ENCODE measurements at places on chromosomes 1 and 21. TPM values are rescaled to one million over a fixed set of nuclear protein-coding genes. Genes with fewer than 3 reads are reported as not detected.

Gene CCDC28B
- 26.9 TPM for polyA plus RNA-seq

Gene AVPR1B
- 0.07 TPM for polyA plus RNA-seq

Gene OPTC
- not detected for polyA plus RNA-seq

Gene CYP4Z1
- 0.23 TPM for polyA plus RNA-seq

Gene TNNI3K
- polyA plus RNA-seq, result 56.5 TPM

Gene SLC30A2
- 0.36 TPM for polyA plus RNA-seq

Gene CRYBG2
- not detected for polyA plus RNA-seq

GRCh38 chr1:24216276-24217074 lies 29.4 kb upstream of the IFNLR1 start:
- no peak for DNase-seq

DNA sequence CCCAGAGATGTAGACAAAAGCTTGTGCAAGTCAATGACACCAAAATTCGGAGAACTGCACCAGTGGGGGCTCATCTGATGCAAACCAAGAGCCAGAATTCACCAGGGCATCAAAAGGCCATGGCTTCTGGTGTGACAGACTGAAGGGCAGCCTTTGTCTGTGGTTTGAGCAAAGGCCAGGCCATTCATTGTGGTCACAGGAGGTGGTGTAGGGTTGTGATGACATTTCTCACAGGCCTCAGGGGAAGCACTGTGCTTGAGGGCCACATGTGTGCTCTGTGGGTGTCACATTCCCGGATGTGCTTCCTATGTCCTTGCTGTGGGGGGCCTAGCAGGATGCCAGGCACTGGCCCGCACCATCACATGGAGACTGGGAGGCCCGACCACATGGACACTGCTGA lies 22.5 kb upstream of the KCNE1 start:
- DNase-seq, result no peak

- DNase-seq, result peak; percentile 93
Measured at GRCh38 chr1:26853156-26853555, 9.8 kb upstream of the SFN start.

- no peak for DNase-seq
Measured at GRCh38 chr1:164601399-164602100, 42.6 kb downstream of the PBX1 start.

GRCh38 chr1:18010945-18011344 lies 96.7 kb upstream of the IGSF21 start:
- no peak for DNase-seq

DNA sequence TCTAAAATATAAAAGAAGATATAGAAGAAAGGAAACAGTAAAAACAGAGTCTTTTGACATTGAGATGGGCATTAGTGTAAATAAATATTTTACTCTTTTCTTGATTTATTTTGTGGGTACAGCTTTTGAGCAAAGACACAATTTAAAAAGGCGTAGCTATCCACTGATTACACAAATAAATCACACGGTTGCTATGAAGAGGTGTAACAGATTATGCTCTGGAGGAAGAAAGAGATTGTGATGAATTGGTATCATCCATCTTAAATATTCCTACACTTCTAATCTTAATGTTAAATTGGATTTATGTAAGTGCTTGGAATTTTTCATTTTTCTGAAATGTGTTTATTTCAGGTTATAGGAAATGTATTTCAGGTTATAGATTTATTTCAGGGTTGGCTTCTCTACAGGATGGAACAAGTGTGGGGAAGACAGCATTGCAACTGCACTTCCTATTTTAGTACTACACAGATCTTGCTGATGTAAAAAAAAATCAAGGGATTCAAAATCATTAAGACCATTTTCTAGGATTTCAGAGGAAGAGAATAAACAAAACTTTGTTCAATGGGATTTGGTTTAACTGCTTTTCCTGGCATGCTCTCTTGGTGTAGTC lies 15.3 kb downstream of the XCL1 start:
- no peak for DNase-seq

DNA sequence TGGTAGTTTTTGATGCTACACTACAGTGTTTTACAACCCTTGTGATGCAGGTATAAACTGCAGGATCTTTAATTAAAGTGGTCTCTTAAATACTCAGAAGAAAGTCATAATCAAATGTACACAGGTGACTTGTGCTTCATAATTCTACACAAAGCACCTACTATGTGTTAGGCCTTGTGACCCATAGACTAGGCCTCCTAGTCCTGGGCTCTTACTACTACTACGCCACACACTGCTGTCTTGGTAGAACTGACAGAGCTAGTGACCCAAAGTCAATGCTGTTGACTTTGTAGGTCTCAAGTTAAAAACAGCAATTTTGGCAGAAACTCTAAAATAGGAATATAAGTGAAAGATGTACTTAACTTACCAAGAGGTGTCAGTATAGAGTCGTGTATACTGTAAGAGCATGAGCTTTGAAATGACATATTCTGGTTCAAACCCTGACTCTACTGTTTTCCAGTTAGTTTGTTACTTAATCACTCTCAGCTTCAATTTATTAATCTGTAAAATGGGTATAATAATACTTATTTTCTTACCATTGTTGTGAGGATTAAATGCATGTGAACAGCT lies 48.6 kb upstream of the LMO4 start:
- DNase-seq, result no peak

DNA sequence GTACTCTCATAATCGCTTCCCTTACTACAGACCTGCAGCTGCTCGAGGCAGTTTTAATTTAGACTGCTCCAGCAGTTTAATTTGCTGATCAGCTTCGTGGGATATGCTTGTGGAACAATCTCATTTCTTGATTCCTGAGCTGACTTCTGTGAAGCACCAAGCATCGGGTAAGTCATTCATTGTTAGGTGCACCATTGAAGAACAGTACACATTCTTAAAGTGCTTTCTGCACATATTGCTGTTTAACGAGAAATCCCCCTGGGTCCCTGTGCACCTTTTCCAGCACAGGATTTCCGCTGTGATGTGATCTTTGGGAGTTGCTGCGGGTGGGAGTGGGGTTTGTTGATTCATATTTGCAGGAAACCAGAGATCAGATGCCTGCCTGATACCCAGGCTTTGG lies 9.1 kb downstream of the GALNT2 start:
- DNase-seq, result no peak

DNA sequence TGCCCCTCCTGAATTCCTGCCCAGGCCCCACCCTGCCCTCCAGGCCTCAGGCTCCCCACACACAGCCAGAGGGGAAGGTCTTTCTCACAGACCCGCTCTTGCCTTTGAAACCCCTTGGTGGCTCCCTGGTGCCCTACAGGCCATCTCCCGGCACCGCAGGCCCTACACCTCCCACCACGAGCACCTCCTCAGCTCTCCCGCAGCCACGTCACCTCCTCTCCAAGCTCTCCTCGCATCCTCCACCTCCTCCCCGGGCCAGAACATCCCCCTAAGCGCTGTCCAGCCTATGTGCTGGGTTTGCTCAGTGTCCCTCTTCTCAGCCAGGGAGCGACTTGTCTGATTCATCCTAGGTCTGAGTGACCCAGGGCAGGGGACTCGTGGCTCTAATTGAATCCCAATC lies 66.4 kb downstream of the DMRTB1 start:
- no peak for DNase-seq

DNA sequence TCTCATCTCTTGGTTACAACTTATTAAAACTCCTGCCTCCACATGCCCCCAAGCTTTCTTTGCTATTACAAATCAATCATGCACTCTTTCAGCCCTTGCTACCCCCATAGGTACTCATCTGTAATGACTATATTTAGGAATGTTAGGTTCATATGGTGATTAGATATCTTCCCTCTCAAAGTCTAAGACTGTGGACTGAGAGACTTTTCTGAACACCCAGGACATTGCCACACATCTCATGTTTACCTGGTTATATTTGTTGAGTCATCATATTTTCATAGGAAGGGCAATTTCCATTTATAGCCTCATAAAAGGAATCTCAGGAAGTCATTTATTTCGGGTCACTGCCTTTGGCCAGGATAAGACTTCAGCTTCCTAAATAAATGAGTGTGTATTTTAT lies 81.5 kb upstream of the LPGAT1 start:
- DNase-seq, result no peak

DNA sequence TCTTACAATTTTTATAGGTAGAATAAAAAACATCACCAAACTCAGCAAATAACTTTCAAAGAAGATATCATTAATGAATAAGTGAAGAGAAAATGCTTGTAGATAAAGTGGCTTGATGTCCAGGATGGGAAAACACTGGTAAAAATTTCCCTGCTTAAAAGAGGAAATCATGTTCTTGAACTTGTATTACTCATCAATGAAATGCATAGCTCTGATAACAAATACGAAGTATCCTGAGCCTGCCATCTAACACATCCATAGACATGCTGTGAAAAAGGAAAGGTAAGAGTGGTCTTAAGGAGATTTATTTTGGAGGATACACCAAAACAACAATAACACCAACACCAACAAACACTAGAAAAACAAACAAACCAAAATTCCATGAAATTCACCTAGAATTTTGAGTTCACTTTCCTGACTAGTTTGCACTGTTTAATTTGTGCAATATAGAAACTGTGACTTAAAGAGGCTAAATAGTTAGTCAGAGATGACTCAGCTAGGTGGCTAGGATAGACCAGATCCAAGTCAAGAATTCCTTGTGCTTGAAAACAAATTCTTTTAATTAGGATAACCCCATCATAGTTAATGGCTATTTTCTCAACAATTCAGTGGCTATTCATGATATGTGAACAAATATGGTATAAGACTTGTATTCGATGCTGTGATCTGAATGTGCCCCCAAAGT lies 179.8 kb upstream of the KCNK2 start:
- no peak for DNase-seq

DNA sequence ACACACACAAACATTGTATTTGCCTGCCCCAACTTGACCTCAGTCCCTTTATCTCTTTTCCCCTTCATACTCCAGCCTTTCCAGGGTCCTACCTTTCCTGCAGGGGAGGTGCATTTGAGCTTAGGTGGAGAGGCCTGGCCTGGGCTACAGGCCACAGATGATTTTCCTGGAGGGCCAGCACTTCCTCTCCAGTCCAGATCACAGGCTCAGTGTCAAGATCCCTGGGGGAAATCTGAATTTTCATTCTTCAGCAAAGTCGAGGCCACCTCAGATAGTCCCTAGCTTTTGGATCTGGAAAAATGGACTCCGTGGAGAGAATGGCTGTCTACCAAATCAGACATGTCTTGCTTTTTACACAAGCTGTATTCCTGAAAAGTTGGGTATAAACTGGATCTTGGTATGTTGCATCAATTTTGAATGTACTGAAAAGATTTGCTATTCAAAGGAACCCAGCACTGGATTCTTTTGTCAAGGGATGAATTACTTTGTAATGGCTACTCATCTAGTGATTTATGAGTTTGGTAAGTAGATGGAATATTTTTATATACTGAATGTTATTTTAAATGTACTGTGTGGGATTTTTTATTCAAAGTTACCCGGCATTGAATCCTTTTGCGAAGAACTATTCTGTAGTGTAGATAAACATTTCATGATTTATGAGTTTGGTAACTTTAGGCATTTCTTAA lies 78.7 kb downstream of the DDR2 start:
- no peak for DNase-seq

DNA sequence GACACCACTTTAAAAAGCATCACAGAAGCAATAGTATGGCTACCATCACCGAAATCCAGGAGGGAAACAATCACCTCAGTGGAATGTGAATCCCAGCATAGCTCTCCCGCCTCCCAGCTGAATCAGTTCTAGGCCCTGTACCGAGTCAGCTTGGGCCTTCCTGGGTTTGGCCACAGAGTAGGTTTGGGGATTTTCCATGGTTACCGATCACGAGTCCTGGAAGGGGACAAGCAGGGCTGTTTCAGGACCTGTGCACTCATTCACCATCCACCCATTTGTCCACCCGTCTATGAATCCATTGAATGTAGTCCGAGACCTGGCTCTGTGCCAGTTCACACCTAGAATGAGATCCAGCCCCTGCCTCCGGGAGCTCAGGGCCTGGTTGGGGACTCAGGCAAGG lies 94.2 kb downstream of the ARHGEF10L start:
- DNase-seq, result no peak

GRCh38 chr1:162369571-162369970 lies 7.1 kb downstream of the SPATA46 start:
- DNase-seq, result no peak

DNA sequence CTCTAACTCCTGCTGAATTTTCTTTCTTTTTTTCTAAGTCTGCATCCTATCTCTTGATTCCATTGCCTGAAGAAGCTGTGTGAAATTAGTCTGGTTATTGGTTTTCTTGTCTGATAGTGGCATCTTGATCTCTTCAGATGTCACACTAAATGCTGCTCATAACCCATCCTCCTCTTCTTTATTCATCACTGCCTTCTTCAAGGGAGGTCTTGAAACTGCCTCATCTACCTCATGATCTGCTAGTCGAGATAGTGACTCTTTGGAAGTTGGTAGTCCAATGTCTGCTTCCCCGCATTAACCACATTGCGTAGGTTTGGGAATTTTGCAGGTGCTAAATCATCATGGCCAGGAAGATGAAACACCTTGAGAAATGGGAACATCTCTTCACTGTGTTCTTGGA lies 15.7 kb downstream of the DYRK3 start:
- DNase-seq, result no peak

GRCh38 chr1:118894836-118895235 lies 93.3 kb downstream of the TBX15 start:
- DNase-seq, result no peak
